ENCODE measurements at places on chromosomes 3 and 15.
A peak's percentile ranks its signal among the peaks of the same experiment; 100 is the strongest.

GRCh38 chr15:29196290-29196689, 73.3 kb downstream of the NSMCE3 start:
- H3K4me3 ChIP-seq, result no peak overlapping the region
- H3K27ac ChIP-seq, result no peak overlapping the region
- H3K36me3 ChIP-seq, result no peaks in the 10 kb centered on the region
- H3K4me1 ChIP-seq, result no peaks in the 10 kb centered on the region
- no peak for DNase-seq

GRCh38 chr3:160376681-160377080, 22.3 kb downstream of the IFT80 start:
- no peak for DNase-seq
- no peak overlapping the region for H3K4me3 ChIP-seq
- H3K27me3 ChIP-seq, result no peaks in the 10 kb centered on the region
- no peaks in the 10 kb centered on the region for H3K4me1 ChIP-seq
- no peak overlapping the region for H3K27ac ChIP-seq

DNA sequence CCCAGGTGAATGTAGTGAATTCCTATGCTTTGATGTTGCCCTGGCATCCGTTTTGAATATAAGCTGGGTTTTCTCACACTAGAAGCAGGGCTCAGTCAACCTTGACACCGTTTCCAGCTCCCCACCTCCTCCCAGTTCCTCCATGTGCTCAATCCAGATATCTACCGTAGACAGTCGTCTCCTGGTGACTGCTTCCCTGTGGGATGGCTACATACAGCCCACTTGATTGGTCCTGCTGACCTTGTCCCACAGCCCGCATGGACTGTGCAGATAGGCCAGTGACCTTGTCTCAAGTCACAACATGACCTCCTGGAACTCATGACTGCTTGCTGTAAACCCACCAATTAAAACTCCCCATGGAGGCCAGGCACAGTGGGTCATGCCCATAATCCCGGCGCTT, 8.1 kb downstream of the SEMA7A start:
- peak overlapping the region; percentile 14 for H3K27ac ChIP-seq
- H3K27me3 ChIP-seq, result no peaks in the 10 kb centered on the region
- H3K36me3 ChIP-seq, result peaks cover 46% of the 10 kb centered on the region
- no peak for DNase-seq
- H3K4me3 ChIP-seq, result no peak overlapping the region

GRCh38 chr15:61639491-61639890, 410.4 kb upstream of the RORA start:
- no peaks in the 10 kb centered on the region for H3K36me3 ChIP-seq
- no peak for DNase-seq

GRCh38 chr3:128492671-128493569, at the start of gene GATA2:
Gene GATA2, minus strand, starts transcription at chr3:128493201. Its CDS starts 6,170 bp downstream, at chr3:128487031.
- DNase-seq, result peak; percentile 49
- peaks cover 17% of the 10 kb centered on the region for H3K4me1 ChIP-seq
- H3K4me3 ChIP-seq, result no peak within 1 kb of the TSS
- H3K36me3 ChIP-seq, result no peaks in the 10 kb centered on the region
- peaks cover 54% of the 10 kb centered on the region for H3K27me3 ChIP-seq

- DNase-seq, result no peak
- H3K36me3 ChIP-seq, result no peaks in the 10 kb centered on the region
- no peaks in the 10 kb centered on the region for H3K4me1 ChIP-seq
- H3K27ac ChIP-seq, result no peak overlapping the region
- H3K4me3 ChIP-seq, result no peak overlapping the region
- H3K27me3 ChIP-seq, result peaks cover 8% of the 10 kb centered on the region
Observed at GRCh38 chr3:73469331-73469730, 155.4 kb downstream of the PDZRN3 start.

GRCh38 chr3:131402391-131403039, 20.9 kb downstream of the NUDT16 start:
- H3K4me3 ChIP-seq, result no peak overlapping the region
- peaks cover 2% of the 10 kb centered on the region for H3K4me1 ChIP-seq
- peaks cover 3% of the 10 kb centered on the region for H3K36me3 ChIP-seq
- H3K27me3 ChIP-seq, result peaks cover 6% of the 10 kb centered on the region
- H3K27ac ChIP-seq, result no peak overlapping the region

GRCh38 chr15:85493260-85493659, 112.9 kb downstream of the AKAP13 start:
- H3K4me1 ChIP-seq, result peaks cover 54% of the 10 kb centered on the region
- no peak overlapping the region for H3K27ac ChIP-seq
- H3K27me3 ChIP-seq, result no peaks in the 10 kb centered on the region
- no peaks in the 10 kb centered on the region for H3K36me3 ChIP-seq
- no peak for DNase-seq

DNA sequence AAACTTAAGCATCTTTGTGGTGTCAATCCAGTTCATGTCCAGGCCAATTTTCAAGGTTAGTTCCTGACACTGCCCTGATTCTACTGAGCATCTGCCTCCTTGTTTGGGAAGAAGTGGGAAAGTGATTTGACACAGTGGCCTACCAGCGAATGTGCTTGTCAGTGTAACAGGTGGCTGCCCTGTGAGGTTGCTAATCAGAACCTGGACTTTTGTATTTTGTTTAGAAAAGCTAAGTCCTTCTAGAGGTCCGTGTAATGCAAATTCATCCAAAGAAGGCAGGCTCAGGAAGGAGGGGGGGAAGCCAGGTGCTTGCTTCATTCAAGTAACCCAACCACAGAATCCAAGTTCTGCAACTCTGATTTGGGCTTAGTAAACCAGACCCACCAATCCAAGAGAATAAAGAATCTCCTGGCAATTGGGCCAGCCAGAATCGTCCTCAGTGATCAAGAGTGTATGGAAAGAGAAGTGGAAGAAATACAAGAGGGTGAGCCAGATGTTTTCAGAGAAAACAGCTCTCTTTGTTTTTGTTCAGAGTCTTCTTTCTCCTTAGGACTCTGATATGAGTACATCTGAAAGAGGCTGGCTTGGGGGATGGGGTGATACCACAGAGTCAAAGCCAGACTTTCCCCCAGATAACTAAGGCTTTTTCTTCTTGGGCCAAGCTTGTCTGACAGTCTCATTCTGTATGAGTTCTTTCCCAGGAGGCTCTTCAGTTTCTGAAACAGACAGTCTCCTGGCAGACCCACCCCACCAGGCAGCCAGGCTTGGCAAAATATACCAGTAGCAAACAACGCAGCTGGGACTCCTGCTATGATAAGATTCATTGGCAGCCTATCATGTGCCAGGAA, 508.9 kb upstream of the TBL1XR1 start:
- H3K27me3 ChIP-seq, result no peaks in the 10 kb centered on the region
- no peak overlapping the region for H3K4me3 ChIP-seq
- H3K36me3 ChIP-seq, result no peaks in the 10 kb centered on the region
- no peak overlapping the region for H3K27ac ChIP-seq
- DNase-seq, result no peak

DNA sequence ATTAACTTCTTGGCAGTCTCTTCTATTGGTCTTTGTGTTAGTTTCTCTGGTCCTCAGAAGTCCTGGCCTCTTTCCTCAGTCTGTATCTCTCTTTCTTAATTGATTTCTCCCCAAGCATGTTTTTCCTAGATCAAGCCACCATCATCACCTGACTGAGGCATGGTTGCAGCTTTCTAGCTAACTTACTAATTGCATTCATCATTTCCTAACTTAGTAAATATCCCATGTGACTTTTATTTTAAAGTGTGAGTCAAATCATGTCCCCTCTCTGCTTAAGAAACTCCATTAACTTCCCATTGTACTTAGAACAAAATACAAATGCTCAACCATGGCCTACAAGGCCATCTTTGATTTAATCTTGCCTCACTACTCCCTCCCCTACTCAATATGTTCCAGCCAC, 135.4 kb upstream of the FRMD4B start:
- H3K27me3 ChIP-seq, result no peaks in the 10 kb centered on the region
- DNase-seq, result no peak

- H3K4me1 ChIP-seq, result no peaks in the 10 kb centered on the region
- no peak overlapping the region for H3K4me3 ChIP-seq
- H3K36me3 ChIP-seq, result no peaks in the 10 kb centered on the region
Observed at GRCh38 chr3:188824566-188824965, 347.2 kb upstream of the TPRG1 start.

GRCh38 chr3:176692199-176692965, 504.9 kb downstream of the TBL1XR1 start:
- H3K4me1 ChIP-seq, result no peaks in the 10 kb centered on the region
- H3K27ac ChIP-seq, result no peak overlapping the region
- DNase-seq, result no peak
- no peaks in the 10 kb centered on the region for H3K36me3 ChIP-seq
- no peaks in the 10 kb centered on the region for H3K27me3 ChIP-seq
- no peak overlapping the region for H3K4me3 ChIP-seq

DNA sequence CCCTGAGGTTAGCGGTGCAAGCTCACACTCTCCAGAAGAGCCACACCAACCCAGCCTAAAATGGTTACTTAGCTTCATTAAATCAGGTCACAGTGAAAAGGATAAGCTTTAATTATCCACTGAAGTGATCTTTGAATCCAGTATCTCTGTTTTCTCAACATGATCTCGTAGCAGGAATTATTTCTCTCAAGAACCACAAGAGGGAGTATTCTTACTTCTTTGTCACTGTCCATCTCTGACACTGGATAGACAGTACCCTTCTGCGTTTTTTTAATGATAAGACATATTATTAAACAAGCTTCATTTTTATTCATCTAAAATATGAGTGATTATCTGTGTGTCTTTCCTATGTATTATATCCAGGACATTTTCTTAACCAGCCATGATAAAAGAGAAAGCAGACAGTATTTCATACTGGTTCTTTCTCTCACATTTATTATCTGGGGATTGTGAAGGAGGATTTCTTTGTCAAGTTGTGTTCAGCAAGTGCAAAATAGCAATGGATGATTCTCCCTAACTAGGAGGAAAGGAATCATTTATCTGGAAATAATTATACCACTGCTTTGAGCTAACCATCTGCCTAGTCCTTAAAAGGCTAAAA, 105.4 kb upstream of the CCDC54 start:
- H3K27ac ChIP-seq, result no peak overlapping the region
- peaks cover 19% of the 10 kb centered on the region for H3K27me3 ChIP-seq
- no peak overlapping the region for H3K4me3 ChIP-seq
- peaks cover 4% of the 10 kb centered on the region for H3K4me1 ChIP-seq

DNA sequence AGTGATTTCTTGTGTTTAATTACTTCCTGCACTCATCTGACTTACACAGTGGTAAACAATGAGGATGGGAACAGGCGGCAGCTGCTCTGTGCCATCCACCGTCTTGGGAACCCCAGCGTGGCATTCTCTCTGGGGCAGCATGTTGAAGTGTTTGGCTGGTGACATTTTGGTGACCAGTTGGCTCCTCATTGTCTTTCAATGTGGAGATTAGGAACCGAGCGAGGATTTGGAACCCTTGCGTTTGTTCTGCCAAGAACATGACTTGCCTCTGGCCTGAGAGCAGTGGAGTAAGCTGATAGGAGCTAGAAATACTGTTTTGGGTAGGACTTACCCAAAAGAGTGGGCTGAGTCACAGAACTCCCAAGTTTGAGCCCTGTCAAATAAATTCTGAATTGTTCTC, 88.8 kb downstream of the IGF1R start:
- no peak for DNase-seq
- H3K36me3 ChIP-seq, result peaks cover 2% of the 10 kb centered on the region
- H3K4me3 ChIP-seq, result no peak overlapping the region
- H3K27me3 ChIP-seq, result no peaks in the 10 kb centered on the region

GRCh38 chr3:39143051-39143885, 10.1 kb downstream of the CSRNP1 start:
- H3K4me3 ChIP-seq, result no peak overlapping the region
- no peak for DNase-seq
- H3K4me1 ChIP-seq, result peaks cover 66% of the 10 kb centered on the region
- H3K27ac ChIP-seq, result peak overlapping the region; percentile 52
- H3K36me3 ChIP-seq, result peaks cover 80% of the 10 kb centered on the region

Data from activated CD8-positive, alpha-beta T cell treated with anti-CD3 and anti-CD28 coated beads for 36 hours (primary cell).